ENCODE measurements at places on chromosomes 5 and 9.

- no peak for DNase-seq
Observed at GRCh38 chr5:139215107-139215975, 17.2 kb upstream of the SIL1 start.

- no peak for DNase-seq
Observed at GRCh38 chr5:53983568-53984460, 326.6 kb downstream of the ARL15 start.

- DNase-seq = no peak
Observed at GRCh38 chr5:53067641-53068040, 41.9 kb downstream of the MOCS2 start.

GRCh38 chr5:34843497-34843896, 4.5 kb downstream of the TTC23L start:
- DNase-seq = no peak

- DNase-seq = no peak
Observed at GRCh38 chr9:98374385-98375051, 119.1 kb upstream of the TBC1D2 start.

- no peak for DNase-seq
Observed at GRCh38 chr9:72254901-72255545, 105.8 kb downstream of the GDA start.

GRCh38 chr5:173830421-173830820, 57.7 kb upstream of the CPEB4 start:
- DNase-seq = no peak

DNA sequence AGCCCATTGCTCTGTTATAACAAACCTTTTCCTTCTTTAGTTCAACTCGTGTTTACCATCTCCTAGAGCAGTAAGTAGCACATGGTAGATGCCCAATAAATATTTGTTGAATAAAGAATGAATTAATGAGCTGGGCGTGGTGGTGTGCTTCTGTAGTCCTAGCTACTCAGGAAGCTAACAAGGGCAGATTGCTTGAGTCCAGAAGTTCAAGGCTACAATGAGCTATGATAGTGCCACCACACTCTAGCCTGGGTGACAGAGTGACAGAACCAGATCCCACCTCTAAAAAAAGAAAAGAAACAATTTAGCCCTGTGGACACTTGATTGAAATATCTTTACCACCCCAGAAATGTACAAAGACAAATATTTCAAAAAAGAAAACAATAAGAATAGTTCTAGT, 14.6 kb upstream of the PAM start:
- no peak for DNase-seq

DNA sequence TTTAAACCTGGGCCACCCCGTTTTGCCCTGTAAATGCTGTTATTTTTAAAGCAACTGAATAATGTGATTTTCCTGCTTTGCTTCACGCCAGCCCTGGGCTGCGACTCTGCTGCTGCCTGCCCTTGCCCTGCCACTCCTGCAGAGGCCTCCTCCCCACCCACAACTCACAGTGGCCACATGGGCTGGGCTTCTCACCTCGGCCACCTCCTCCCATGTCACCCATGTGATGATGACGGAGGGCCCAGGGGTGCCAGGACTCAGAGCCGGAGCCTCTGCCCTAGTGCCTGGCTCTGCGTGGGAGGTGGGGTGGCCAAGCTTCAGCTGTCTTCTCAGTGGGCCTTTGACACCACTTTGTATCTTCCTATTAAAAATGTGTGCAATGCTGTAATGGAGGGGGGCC, 48.1 kb upstream of the NKD2 start:
- DNase-seq = no peak
